HCT116 (cell line): ENCODE measurements at places on chromosomes 6 and 20.

- no peak for DNase-seq
Observed at GRCh38 chr6:56160489-56160888, 86.9 kb downstream of the COL21A1 start.

- no peak for DNase-seq
Observed at GRCh38 chr20:44133424-44133823, 53.6 kb downstream of the JPH2 start.

- no peak for DNase-seq
Observed at GRCh38 chr6:158539413-158539812, 20.5 kb upstream of the TMEM181 start.

DNA sequence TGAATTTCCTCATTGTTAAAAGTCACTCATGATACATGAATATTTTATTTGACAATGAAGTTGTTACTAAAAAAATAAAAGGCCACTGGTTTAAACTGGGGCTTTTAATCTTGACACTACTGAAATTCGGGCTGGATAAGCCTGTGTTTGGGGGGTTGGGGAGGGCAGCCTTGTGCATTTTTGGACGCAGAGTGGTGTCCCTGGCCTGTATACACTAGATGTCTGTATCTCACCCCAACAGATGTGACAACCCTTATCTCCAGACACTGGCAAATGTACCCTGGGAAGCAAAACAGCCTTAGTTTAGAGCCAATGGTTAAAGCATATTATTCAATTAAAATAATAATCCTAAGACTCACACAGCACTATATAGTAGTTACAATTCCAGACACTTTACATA, 24.8 kb downstream of the MAN1A1 start:
- no peak for DNase-seq

DNA sequence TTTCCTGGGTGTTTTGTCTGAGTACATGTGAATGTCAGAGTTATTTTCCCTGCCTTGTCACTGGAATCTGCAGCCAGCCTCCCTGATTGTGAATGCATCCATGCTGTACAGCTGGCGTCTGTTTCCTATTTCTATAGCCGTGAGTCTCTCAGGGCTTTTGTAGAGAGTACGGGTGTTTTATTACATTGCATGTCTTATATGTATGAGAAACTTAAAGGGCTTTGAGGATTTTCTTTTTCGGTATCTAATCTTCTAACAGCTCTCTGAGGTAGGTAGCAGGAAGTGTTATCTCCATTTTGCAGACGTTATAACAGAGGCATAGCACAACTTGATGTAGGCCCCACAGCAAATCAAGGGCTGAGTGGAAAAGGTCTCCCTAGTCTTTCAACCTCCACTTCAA, 272.9 kb downstream of the PRL start:
- DNase-seq = no peak

- no peak for DNase-seq
Observed at GRCh38 chr6:51094271-51094670, 275.6 kb downstream of the TFAP2B start.

- DNase-seq = no peak
Observed at GRCh38 chr6:15077961-15078360, 167.9 kb upstream of the JARID2 start.

GRCh38 chr20:63873477-63873971, 8.5 kb downstream of the TPD52L2 start:
- DNase-seq = no peak

- DNase-seq = no peak
Observed at GRCh38 chr6:127475135-127475822, 16.1 kb upstream of the KIAA0408 start.

GRCh38 chr20:5580940-5581708, 169.1 kb upstream of the SHLD1 start:
- no peak for DNase-seq

- no peak for DNase-seq
Observed at GRCh38 chr6:157050537-157051265, 272.6 kb downstream of the TMEM242 start.

GRCh38 chr20:60263725-60264709, 305.8 kb downstream of the CDH26 start:
- DNase-seq = no peak

- DNase-seq = no peak
Observed at GRCh38 chr6:120764312-120764711, 570.0 kb downstream of the TBC1D32 start.

DNA sequence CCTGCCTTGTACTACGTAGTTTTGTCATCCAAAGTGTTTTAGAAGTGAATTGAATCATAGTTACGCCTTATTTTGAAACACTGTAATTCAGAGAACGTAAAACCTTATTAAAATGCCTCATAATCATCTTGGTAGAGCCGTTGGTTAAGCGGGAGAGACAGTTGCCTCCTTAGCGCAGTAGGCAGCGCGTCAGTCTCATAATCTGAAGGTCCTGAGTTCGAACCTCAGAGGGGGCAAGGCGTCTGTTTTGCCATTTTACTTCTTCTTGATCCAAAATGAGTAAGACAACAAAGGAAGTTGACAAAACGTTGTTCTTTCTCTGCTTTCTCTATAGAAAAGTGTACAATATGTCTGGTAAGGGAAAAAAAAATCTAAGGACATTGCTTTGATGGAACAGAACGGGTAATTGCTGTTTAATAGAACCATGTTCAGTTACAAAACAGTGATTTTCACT, 20.7 kb upstream of the TRIM27 start:
- DNase-seq = no peak

DNA sequence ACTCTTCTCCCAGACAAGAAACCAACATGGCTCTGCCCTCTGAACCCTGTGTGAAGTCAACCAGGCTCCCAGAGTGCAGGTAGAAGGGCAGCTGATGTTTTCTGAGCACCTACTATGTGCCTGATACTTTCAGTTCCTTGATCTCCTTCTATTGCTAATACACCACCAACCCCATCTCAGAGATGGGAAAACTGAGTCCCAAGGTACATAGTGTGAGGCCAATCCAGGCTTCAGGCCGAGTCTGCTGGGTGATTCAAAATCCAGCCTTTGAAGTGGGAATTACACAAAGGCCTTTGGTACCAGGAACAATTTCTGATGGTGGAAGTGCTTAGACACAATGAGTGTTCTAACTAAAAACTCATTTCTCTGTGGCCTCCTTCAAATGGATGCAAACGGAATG, 96.3 kb downstream of the NFATC2 start:
- DNase-seq = no peak
